ENCODE measurements at places on chromosomes 3 and 15.

- no peak for DNase-seq
Observed at GRCh38 chr15:30984542-30984941, 6.9 kb downstream of the MTMR10 start.

DNA sequence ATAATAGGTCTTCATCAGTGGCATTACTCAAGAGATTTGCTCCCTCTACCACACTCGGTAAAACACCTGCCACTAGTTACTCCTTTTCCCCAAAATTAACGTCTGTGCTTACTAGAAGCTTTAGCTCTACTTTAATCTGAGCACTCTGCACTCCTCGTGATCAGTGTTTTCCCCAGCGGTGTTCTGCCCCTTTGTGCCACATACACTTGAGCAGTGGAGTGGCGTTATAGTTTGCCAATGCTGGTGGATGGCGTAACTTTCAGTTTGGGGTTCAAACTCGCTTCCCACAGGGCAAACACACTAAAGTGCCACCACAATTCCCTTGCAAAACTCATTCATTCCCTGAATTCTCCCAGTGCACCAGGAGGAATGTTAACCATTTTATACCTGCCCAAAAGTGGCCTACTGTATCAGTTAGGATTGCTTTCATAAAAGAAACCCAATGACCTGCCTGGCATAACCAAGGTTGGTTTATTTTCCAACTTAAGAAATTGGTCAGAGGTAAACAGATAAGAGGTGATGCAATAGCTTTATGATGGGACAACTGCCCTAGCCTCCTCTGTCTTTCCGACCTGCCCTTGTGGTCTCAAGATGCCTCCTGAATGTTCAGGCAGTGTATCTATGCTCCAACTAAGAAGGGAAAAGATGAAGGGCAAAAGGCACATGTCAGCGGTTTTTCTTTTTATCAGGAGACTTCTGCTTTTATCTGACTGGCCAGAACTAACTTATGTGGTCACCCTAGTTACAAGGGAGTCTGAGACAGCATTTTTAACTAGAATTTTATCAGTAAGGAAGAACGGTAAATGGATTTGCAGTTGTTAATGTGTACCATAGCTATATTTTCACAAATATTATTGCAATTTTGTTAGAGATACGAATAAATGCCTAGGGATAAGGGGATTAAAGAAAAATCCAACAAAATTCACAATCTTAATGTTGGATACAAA, 83.9 kb downstream of the FSIP1 start:
- no peak for DNase-seq

- no peak for DNase-seq
Observed at GRCh38 chr3:40187945-40188344, 121.6 kb upstream of the EIF1B start.

DNA sequence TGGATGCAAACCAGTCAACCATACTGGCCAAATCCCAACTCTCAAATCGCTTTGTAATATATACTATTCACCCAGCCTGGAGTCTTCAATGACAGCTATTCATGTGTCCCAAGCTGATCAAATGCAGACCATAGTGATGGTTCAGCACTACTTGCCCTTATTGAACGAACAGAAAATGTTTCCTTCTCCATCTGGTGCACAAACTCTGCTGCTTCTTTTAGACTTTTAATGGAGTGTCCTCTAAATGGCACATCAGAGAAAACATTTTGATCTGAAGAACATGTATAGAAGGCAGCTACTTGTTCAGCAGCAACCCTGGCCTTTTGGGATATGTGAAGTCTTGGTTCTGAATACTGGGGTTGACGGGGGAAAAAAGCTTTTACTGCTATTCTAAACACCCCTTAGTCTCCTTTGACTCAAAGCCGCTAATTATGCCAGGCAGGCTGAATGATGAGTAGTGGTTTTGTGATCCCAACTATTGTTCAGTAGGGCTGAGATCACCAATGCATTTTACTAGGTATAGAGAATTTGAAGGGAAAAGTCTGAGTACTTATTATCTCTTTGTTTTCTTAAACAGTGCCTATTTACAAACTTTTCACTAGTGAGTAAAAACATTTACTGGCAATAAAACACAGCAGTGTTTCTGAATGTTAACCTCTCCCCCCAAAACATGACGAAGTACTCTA, 781.2 kb downstream of the ROBO1 start:
- DNase-seq, result no peak

GRCh38 chr3:197234947-197235914, 63.2 kb downstream of the DLG1 start:
- no peak for DNase-seq

DNA sequence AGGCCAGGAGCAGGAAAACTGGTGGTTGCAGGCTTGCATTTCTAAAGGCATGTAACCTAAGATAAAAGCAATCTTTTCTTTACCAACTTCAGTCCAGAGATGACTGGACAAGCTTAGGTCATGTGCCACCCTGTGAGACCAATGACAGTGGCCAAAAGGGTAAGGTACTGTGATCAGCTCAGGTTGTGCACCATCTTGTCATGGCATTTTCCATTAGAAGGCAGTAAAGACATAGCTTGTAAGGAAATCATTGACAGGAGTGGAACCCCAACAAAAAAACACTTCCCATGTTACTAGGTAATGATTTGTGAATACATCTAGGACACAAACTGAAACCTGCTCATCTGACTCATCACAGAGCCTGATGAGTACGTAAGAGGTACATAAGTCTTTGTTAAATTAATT, 35.2 kb downstream of the SSR3 start:
- no peak for DNase-seq

DNA sequence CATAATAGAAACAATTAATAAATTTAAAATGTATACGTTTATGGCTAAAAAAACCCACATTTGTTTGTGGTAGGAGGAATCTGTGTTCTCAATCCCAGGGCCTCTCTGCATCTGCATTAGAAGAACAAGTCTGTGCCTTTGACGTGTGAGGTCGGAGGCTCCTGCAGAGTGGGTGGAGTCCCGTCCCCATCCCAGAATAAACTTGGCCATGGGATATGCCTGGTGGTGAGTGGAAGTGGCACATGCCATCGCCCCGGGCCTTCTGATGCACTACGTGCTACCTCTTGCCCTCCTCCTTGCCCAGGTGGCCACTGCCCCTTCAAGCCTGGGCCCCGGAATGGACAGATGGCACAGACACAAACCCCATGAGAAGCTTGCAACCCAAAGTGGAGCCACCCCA, 131.1 kb upstream of the NSMCE3 start:
- no peak for DNase-seq

DNA sequence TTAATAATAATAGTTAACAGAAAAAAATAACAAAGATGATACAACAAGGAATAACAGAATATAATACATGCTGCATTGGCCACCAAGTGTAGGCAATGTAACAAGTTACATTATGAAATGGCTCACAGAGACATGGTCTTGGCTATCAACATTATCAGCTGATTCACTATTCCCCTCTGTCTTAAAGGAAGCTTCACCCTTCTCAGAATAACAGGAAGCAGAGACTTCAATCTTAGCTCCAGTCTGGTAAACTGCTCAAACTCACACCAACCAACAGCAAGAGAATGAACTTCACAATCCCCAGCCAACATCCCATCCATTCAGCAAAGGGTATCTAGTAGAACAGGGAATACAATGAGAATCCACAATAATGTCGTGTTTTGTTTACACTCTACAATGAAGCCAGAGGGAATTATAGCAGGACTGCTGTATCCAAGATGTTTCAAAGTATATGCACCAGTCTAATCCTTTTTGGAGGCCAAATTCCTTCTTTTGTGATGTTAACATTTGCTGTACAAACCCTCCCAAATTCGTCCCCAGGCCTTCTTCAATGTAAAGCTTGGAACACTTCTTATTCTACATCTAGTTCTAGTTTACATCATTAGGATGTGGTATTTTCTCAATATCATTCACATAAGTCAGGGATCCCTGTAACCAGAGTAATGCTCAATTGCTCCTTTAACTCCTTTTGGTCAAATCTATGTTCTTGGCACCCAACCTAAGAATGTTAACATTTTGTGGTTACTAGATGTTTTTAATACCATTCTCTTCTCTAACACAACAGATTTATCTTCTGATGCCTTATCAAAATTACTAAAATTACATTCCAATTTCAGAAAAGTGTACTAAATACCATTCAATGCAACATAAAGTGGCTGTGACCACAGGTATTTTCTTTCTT, 52.4 kb upstream of the CMSS1 start:
- no peak for DNase-seq

- DNase-seq, result no peak
Observed at GRCh38 chr15:51327081-51327480, 11.3 kb downstream of the CYP19A1 start.

DNA sequence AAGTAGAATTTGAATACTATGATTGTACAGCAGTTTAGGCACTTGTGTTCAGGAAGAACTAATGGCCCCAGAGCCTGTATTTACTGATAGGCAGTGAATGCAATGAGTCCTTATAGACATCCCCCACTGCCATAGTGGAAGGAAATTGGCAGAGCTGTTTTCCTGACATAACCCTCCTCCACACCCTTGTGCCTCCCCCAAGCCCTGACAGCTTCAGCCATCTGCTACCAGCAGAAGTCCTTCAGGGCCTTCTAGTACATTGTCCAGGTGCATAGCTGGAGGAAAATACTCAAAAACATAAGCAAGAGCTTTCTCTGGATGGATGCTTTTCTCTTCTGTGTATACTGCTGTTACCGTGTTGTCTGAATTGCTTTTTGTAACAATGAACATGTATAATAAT, 20.6 kb downstream of the ARHGAP31 start:
- DNase-seq, result no peak

DNA sequence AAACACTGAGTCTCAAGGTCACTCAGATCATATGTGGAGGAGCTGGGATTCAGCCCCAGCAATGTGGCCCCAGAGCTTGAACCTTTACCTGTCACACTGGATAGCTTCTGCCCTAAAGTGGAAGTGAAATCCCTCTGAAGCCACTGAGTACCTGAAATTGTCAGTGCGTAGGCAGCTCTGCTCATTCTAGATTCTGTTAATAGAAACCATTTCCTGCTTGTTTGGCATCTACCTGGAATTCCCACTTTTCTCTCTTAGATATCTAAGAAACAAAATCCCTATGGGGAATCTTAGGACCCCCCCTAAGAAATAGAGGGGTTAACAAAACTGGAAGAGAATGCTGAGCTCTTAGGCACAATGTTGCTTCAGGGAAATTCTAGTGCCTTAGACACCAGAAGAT, 29.8 kb downstream of the FBXL22 start:
- DNase-seq, result no peak
